ENCODE measurements at places on chromosomes 3 and 15. TPM values are rescaled to one million over a fixed set of nuclear protein-coding genes. Genes with fewer than 3 reads are reported as not detected.

DNA sequence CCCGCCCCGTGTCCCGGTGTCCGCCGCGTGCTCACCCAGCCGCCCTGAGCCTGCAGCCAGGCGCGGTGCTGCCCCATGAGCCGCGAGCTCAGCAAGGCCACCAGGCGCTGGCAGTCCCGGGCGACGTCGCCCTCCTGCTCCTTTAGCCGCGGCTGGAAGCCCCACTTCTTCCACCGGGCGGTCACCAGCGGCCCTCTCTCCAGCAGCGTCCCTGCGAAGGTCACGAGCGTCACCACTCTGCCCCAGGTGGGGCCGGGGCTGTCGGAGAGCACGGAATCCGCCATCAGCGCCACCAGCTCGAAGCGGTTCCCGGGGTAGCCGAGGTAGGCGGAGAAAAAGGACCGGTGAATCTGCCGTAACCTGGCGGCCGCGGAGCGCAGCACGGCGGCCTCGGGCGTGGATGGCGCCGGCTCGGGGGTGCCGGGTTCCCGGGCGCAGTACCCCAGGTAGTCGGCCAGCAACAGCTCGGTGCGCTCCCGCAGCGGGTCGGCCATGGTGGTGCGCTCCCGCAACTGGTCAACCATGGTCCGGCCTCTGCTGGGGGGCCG is 298 bp downstream of the BCL2L10 start:
- DNase-seq, result peak; percentile 82

- no peak for DNase-seq
Observed at GRCh38 chr15:85551221-85551832, 170.9 kb downstream of the AKAP13 start.

DNA sequence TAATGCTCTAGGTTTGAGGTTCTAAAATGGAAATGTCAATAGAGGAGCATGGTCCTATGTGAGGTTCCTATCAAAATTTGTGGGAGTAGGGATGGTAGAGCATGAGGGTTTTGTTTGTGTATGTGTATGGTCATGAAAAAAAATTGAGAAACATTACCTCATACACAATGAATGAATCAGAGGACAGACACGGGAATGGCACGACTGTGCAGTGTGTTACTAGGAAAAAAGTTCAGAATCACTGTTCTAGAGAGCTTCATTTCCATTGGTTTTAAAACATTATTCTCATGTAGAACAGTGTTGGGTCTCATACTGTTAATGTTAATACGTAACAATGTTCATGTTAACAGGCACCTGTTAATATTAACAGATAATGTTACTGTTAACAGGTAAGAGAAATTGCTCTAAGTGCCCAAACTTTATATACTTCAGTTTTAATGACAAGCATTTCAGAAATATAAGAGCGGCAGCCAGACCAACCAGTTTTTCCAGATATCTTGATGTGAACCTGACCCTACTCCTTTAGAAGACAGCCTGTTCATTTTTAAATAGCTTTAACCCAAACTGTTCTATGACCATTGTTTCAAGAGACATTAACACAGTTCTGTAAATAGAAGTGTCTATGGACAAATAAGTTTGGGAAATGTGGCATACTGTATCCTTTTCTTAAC is 48.0 kb downstream of the SLC15A2 start:
- DNase-seq, result no peak

GRCh38 chr3:55565521-55565920 is 78.4 kb upstream of the WNT5A start:
- no peak for DNase-seq

DNA sequence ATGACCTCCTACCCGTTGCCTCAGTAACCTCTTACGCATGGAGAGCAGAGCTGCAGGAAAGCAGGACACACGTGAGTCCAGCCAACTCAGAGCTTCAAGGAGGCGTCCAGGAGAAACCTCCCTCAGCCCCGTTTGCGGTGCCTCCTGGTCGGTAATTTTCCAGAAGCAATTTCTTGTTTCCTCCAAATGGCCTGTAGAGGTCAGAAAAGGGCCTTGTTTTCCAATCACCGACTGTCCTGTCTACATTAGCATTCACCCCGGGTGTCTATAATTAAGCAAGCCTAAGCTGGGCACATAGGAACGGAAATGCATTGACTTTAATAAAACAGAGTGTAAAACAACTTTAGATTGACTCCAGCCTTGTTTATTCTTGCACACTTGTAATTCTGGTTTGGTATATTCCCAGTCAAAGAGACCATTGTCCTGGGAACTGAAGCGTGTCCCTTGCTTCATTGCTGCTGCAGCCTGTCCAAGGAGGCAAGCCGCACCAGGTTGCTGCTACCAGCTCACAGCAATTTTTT is 836.2 kb downstream of the AGBL1 start:
- peak; percentile 65 for DNase-seq

- no peak for DNase-seq
Observed at GRCh38 chr15:59958288-59958687, 45.8 kb upstream of the FOXB1 start.

- DNase-seq, result no peak
Observed at GRCh38 chr15:66169023-66169422, 84.5 kb downstream of the MEGF11 start.

DNA sequence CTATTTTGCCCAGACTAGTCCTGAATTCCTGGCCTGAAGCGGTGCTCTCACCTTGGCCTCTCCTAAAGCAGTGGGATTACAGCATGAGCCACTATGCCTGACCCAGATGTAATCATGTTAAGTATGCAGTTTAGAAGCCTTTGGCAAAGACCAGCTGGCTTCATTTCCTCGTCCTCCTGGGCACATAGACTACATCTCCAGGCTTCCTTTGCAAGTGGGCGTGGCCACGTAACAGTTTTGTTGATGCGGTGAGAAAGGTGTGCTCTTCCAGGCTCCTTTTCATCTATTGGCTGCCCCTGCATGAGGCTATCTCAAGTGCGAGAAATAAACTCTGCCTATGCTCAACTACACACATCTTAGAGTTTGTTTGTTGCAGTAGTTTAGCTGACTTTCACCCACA is 13.0 kb downstream of the SV2B start:
- no peak for DNase-seq

- no peak for DNase-seq
Observed at GRCh38 chr3:190865419-190865818, 2.9 kb upstream of the GMNC start.

- DNase-seq, result no peak
Observed at GRCh38 chr15:46941241-46941640, 776.1 kb upstream of the SEMA6D start.

GRCh38 chr3:116242825-116243224 is 202.5 kb downstream of the LSAMP start:
- no peak for DNase-seq

GRCh38 chr3:194985031-194985578 is 285.9 kb downstream of the XXYLT1 start:
- no peak for DNase-seq

DNA sequence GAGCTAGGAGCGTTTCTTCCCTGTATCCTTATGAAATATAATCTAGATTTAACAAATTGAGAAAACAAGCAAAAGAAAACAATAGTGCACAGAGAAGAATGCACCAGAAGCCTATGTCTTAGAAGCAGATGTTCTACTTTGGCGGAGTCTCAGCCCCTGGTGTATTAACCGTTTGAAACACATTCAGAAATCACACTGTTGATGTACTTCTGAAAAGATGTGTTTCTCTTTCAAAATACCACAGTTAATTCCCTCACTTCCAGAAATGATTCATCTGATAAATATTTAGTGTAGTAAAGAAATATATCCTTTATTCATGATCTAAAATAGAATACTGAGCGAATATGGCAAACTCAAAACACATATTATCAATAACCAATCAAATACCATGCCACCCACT is 77.7 kb downstream of the CBLB start:
- no peak for DNase-seq

GRCh38 chr3:74500257-74500656 is 114.2 kb downstream of the CNTN3 start:
- DNase-seq, result no peak

DNA sequence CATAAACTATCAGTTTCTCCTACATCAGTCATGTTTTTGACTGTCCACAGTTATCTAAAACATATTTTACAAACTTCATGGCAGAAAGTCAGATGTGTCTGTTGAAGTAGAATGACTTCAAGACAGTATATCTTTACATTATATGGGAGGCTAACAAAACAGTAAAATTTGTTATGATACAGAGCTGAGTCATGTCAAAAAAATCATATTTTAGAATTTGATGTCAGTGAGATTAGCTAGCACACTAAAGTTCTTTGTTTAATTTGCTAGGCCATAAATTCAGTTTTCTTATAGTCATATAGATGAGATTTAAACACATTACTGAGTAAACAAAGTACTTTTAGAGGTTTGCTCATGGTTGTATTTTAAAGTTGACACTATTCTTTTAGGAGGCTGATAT is 80.3 kb upstream of the IGSF10 start:
- DNase-seq, result no peak

GRCh38 chr3:12700800-12701199 is 36.9 kb upstream of the RAF1 start:
- DNase-seq, result no peak

DNA sequence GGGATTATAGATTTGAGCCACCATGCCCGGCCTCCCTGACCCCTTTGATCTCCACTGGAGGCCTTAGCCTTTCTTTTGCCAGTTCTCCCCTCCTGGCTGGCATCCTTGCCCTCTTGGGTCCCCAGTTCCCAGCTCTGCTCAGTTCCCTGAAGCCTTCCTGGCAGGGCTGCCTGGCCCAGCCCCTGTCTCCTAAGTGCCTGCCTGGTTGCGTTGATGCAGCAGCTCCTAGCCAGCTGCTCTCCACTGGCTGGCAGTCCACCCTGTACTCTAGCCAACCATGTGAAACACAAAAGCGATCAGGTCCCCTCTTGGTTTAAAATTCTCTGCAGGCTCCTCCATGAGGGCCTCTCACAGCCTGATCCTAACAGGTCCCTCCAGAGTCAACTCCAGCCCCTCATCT is 184.7 kb downstream of the RAB11A start:
- DNase-seq, result no peak

- no peak for DNase-seq
Observed at GRCh38 chr3:69439643-69440270, 53.9 kb upstream of the FRMD4B start.

- no peak for DNase-seq
Observed at GRCh38 chr15:33375236-33375635, 64.5 kb downstream of the RYR3 start.

DNA sequence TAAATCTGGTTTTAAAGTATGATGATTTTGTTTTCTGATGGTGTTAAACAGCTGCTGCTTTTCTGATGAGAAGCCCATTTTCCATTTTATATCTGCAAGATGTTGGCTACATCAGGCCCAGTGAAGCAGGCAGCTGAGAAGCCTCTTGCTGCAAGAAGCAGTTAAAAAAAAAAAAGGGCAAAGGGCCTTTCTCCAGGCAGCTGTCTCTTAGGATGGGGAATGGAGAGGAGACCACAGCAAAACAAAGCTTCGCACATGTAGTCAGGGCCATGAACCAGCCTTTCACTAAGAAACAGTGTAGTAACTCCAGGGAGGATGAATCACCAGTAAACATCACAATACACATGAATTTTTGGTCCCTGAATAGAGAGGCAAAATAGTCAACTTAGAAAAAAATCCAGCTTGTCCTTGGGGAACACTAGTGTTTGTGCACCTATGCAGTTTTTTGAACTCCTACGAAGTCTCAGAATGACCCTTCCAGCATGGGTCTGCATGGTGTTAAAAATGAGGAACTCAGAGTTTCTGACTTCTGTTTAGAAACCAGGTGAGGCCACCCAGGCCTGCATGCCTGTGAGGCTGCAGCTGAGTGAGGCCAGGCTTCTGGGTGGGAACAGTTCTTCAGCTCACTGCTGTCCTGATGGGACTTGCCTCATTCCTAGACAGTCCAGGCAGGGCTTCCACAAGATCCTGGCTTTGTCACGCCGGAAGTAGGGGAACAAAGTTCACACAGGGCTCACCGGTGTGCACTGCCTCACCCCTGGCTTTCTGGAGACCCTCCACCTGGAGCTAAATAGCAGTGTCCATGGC is 518.7 kb downstream of the MCTP2 start:
- no peak for DNase-seq

DNA sequence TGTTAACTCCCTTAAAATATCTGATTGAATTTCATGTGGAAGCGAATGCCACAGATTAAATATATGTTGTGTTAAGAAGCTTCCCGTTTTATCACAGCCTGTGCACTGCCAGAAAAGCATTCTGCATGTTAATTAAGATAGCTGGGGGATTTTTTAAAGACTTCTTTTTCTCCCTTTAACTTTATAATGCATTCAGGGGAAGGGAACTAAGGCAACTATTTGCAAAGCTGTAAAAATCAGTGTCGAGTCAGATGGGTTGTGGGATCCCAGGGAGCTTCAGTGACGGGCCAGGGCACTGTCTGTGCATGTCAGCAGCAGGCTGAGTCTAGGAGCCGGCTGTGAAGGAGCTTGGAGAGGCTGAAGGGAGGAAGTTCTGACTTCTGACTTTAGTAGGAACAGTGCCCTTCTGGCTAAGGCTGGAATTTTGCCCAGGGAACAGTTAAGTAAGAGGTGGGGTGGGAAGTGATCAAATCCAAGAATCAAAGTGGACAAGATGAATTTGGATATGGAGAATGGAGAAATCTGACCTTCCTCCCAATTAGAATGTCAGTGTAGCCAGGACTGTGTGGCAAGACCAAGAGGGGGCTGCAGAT is 77.7 kb downstream of the ABHD5 start:
- no peak for DNase-seq

- DNase-seq, result no peak
Observed at GRCh38 chr3:31572236-31573004, 39.7 kb downstream of the STT3B start.

DNA sequence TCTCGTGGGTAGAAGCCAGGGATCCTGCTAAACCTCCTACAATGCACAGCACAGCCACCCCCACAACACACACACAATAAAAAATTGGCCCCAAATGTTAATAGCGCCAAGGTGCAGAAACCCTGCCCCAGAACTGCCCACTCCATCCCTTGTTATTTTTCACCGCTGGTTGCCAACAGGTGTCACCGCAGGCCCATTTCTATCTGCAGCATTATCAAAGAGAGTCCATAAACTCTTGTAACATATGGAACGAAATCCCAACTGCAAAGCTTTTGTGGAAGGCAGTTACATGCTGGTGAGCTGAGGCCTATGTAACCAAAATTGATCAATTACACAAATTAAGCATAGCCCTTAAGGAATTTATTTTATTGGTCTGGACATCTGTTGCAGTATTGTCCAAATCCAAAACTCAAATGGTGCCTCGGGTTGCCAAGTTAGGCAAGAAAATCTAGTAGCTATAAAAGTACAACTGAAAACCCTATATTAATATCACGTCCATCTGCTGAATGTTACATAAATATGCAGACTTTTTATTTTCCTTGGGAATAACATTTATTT is 66.2 kb downstream of the SAMMSON start:
- peak; percentile 11 for DNase-seq

GRCh38 chr3:190224863-190225692 is 97.2 kb downstream of the CLDN1 start:
- peak; percentile 2 for DNase-seq

The CSPG4 gene
- polyA plus RNA-seq, result 0.35 TPM

The GLT8D1 gene
- polyA plus RNA-seq, result 102 TPM

The ADGRG7 gene
- polyA plus RNA-seq, result not detected

The APBA2 gene
- polyA plus RNA-seq, result 14.0 TPM

The ZDHHC23 gene
- 3.7 TPM for polyA plus RNA-seq

The ITIH1 gene
- polyA plus RNA-seq, result not detected

The CA12 gene
- 44.3 TPM for polyA plus RNA-seq

The FRMD4B gene
- polyA plus RNA-seq, result 0.91 TPM

The CPNE9 gene
- 0.03 TPM for polyA plus RNA-seq

The TPRA1 gene
- 31.6 TPM for polyA plus RNA-seq

The PIERCE2 gene
- 2.9 TPM for polyA plus RNA-seq

The GP9 gene
- not detected for polyA plus RNA-seq

All from SK-N-SH (cell line).